ENCODE measurements at places on chromosomes 1 and 21.

GRCh38 chr1:147641695-147642592 is 28.4 kb downstream of the ACP6 start:
- DNase-seq, result peak; percentile 64

DNA sequence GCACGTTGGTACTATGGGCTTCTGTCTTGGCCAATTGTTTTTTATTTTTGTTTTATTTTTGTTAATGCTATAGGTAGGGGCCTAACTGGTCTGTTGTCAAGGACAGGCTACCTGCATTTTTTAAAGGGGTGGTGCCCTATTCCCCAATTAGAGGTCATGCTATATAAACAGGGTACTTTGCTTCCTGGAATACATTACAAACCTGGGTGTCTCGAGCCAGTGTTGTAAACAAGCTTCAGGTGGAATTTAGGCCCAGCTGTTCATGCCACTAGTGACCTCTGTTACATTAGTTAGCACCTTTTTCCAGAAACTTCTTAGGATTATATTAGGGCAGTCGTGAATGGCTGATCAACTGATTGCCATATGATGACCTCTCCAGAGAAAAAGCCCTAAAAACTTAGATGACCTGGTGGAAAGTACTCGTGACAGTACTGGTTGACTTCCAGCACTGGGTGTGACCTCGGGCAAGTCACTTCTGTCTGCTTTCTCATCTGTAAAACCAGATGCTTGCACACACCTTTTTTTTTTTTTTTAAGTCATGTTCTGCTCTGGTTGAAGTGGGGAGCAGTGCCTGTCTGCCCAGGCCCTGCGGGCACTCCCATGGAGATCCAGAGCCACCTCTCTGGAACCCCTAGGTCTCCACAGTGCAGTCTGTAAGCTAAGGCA is 46.5 kb downstream of the ELK4 start:
- DNase-seq, result no peak

GRCh38 chr1:116373431-116374352 is 648 bp downstream of the ATP1A1 start:
- DNase-seq, result peak; percentile 71

DNA sequence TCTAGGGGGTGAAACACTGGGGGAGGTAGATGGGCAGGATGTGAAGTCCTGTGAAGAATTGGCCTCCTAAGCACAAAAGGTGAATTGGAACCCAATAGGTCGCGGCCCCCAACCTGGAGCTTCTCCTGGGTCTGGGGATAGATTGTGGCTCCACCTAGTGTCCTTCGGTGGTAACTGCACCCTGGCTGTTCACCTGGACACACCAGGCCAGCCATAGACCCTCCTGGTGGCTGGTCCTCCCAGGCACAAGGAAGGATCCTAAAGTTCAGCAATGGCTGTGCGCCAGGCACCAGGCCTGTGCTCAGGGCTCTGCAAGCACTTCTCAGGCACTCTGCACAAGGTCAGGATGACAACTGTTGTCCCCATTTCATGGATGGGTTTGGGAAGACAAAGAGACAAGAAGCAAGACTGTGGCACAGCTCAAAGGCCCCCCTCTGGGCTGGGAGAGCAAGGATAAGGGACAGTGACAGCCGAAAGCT is 13.5 kb downstream of the ESPN start:
- DNase-seq, result peak; percentile 54

DNA sequence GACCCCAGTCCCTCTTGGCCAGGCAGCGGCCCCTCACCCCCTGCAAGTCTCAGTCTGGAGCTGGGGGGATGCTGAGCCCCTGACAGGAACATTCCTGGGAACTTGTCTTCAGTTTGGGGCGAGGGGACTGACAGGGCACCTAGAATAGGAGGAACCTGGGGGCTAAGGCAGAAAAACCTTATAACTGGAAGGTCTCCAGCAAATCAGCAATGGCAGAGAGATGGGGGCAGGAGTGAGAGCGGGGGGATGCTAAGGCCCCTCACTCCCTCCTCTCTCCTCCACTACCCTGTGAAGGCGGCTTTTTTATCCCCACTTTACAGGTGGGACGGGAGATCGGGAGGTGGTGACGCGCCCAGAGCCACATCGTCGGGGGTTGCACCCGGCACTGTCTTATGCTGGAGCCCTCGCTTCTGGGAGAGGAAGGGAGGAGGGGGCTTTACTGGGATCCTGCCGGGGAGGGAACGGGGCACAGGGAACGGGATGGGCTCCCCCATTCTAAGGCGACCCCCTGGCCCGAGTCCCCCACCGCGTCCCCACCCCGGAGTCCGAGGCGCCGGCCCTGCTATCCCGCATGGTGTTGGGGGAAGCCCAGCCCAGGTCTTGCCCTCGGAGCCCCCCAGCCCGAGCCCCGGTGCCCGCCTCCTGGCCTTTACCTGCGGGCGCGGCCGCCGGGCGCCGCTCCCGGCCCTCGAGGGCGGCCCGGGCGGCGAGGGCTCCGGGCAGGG is 456 bp downstream of the COL8A2 start:
- no peak for DNase-seq

DNA sequence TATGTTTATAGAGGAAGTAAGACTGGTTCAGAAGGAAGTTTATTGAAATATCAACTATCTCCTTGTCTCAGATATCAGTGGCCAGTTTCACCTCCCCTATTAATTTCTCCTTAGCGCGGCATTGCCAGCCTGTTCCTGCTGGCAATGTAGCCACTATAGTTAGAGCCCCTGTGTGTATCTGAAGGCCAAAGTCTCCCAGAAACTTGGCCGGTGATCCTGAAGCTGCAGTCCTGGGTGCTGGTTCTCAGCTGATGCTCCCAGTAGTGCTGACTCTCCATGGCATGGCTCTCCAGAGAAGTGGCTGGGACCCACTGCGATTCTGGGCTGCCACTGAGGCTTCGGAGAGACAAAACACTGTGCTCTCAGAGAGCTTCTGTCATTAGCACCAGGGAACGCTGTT is 59.9 kb downstream of the TNN start:
- DNase-seq, result no peak
